ENCODE measurements at places on chromosomes 2 and 18. TPM values are rescaled to one million over a fixed set of nuclear protein-coding genes. Genes with fewer than 3 reads are reported as not detected.

Gene PPP1R1C
- 25.2 TPM for total RNA-seq

Gene FBLN7
- total RNA-seq: 0.32 TPM

Gene GCC2
- total RNA-seq: 23.9 TPM

Gene FAM110C
- 5.2 TPM for total RNA-seq

Gene LAMA1
- 0.17 TPM for total RNA-seq

Gene SNTG2
- total RNA-seq: 0.77 TPM

Gene FAM237A
- 2.0 TPM for total RNA-seq

Gene MERTK
- 5.0 TPM for total RNA-seq

Gene SLC11A1
- 4.5 TPM for total RNA-seq

Gene RND3
- 25.1 TPM for total RNA-seq

Gene CCDC102B
- 4.9 TPM for total RNA-seq

Gene RRM2
- 1.3 TPM for total RNA-seq

Gene PLCL1
- total RNA-seq: 100 TPM

Gene LYPD1
- not detected for total RNA-seq

Gene CNGA3
- total RNA-seq: not detected

Gene EVA1A
- 0.94 TPM for total RNA-seq

Gene KIF3C
- total RNA-seq: 3.1 TPM

Gene SGPP2
- 30.6 TPM for total RNA-seq

Gene CSRNP3
- 4.2 TPM for total RNA-seq

Gene ACMSD
- total RNA-seq: not detected

Gene PLGLB1
- 2.7 TPM for total RNA-seq

Gene DHRS9
- 0.74 TPM for total RNA-seq

Gene TFPI
- 24.2 TPM for total RNA-seq

Gene ESPNL
- total RNA-seq: not detected

Gene ASTL
- total RNA-seq: not detected

Gene SALL3
- total RNA-seq: not detected

Gene GALR1
- not detected for total RNA-seq

Gene CGREF1
- total RNA-seq: 0.87 TPM

Gene AP1S3
- total RNA-seq: 0.50 TPM

Gene RAPGEF4
- total RNA-seq: 16.6 TPM

Gene BCL2
- 7.7 TPM for total RNA-seq

Gene GPR17
- total RNA-seq: 0.25 TPM

Gene SIGLEC15
- 0.10 TPM for total RNA-seq

Gene MTCL1
- 6.7 TPM for total RNA-seq

Gene TMEM247
- total RNA-seq: not detected

Gene ACTR1B
- total RNA-seq: 60.1 TPM

Gene ABCB11
- 0.25 TPM for total RNA-seq

Gene OSBPL6
- total RNA-seq: 4.6 TPM

Gene TNFAIP6
- 2.4 TPM for total RNA-seq

Gene MOGAT1
- total RNA-seq: 0.25 TPM

Gene PARD6G
- 4.0 TPM for total RNA-seq

Gene CYP27C1
- 0.10 TPM for total RNA-seq

Gene PRKAG3
- 0.12 TPM for total RNA-seq

Gene GAL3ST2
- not detected for total RNA-seq

Gene TXNDC2
- total RNA-seq: not detected

Gene MSGN1
- total RNA-seq: not detected

Gene C2orf80
- total RNA-seq: not detected

Gene NT5DC4
- not detected for total RNA-seq

Gene CCDC85A
- total RNA-seq: 5.5 TPM

Gene REG1B
- total RNA-seq: not detected

Gene ITGB6
- 4.4 TPM for total RNA-seq

Gene CRYGC
- total RNA-seq: not detected

Gene MARS2
- 6.7 TPM for total RNA-seq

Gene CXCR1
- total RNA-seq: 0.69 TPM

Gene EN1
- not detected for total RNA-seq

Gene MATN3
- 0.32 TPM for total RNA-seq

Gene COLEC11
- 2.1 TPM for total RNA-seq

Gene CETN1
- not detected for total RNA-seq

Gene LBX2
- total RNA-seq: 0.52 TPM
